ENCODE measurements at places on chromosomes 1 and 21. TPM values are rescaled to one million over a fixed set of nuclear protein-coding genes. Genes with fewer than 3 reads are reported as not detected.

Gene KIF17
- total RNA-seq = not detected

GRCh38 chr21:42269386-42269785 is 45.8 kb downstream of the TFF3 start:
- H3K4me3 ChIP-seq = no peak overlapping the region
- H3K36me3 ChIP-seq = no peaks in the 10 kb centered on the region

Gene LHX8
- total RNA-seq = not detected

GRCh38 chr1:239884796-239885195 is 206.9 kb upstream of the FMN2 start:
- no peak for DNase-seq
- H3K27ac ChIP-seq = no peak overlapping the region
- H3K36me3 ChIP-seq = no peaks in the 10 kb centered on the region
- no peaks in the 10 kb centered on the region for H3K27me3 ChIP-seq

DNA sequence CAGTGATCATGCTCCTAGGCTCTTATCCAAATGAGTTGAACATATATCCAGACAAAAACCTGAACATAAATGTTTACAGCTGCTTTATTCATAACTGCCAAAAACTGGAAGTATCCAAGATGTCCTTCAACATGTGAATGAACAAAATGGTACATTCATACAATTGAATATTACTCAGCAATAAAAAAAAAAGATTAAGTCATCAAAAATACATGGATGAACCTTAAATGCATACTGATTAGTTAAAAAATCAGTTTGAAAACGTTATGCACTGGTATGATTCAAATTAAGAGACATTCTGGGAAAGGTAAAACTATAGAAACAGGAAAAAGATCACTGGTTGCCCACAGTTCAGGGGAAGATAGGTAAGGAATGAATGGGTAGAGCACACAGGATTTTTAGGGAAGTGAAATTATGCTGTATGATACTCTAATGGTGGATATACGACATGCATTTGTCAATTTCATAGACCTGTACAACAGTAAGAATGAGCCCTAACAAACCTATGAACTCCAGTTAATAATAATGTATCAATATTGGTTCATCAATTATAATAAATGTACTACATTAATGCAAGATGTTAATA is 3.1 kb downstream of the LRRC40 start:
- no peaks in the 10 kb centered on the region for H3K27me3 ChIP-seq
- DNase-seq = no peak
- no peak overlapping the region for H3K27ac ChIP-seq
- H3K4me1 ChIP-seq = peaks cover 16% of the 10 kb centered on the region
- H3K4me3 ChIP-seq = no peak overlapping the region

Gene CCDC30
- total RNA-seq = 5.2 TPM
